ENCODE measurements at places on chromosomes 3 and 15.

DNA sequence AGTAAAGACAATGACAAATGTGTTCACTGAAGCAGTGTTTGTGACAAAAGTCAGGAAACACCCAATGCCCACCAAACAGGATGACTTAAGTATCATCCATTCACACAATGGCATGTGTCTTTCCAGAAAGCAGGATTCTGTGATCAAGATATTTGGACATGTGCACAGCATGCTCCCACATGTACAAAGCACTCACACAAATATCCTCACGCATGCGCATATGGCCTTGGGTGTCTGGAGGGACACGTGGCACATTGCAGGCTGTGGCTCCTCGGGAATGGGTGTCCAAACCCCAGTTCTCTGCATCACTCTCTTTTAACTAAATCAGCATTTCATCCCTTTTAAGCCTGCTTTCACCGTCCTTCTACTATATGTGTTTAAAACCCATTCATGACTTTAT, 130.5 kb downstream of the KLF13 start:
- no peak for DNase-seq

DNA sequence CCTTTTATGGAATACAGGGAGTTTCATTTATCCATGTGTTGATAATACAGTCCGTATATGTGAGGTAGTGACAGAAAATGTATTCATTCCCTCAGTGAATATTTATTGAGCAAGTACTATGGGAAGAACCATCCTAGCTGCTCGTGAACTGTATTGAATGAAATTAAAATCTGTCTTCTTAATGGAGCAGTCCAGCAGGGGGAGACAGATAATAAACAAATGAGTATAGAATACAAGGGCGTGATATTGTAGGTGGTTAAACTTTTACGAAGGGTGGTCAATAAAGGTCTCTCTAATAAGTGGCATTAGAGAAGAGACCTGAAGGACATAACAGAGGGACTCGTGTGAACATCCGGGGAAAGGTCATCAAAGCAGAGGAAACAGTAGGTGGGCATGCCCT, 62.7 kb upstream of the OSTN start:
- DNase-seq, result no peak

DNA sequence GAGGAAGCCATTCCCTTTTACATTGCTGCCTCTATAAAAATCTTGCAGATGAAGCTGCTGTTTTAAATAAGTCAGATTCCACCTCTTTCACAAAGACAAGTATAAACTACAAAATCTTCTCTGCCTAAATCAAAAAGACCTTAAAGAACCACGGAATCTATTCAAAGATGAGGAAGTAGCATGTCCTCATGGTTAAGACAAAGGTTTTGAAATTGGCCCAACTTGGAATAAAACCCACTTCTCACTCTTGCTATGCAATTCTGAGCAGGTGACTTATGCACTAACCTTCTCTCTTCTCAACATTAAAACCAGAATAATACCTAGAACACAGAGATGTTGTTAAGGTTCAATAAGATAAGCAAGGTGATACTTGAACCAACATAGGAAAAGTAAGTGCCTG, 97.6 kb downstream of the FOXP1 start:
- no peak for DNase-seq

DNA sequence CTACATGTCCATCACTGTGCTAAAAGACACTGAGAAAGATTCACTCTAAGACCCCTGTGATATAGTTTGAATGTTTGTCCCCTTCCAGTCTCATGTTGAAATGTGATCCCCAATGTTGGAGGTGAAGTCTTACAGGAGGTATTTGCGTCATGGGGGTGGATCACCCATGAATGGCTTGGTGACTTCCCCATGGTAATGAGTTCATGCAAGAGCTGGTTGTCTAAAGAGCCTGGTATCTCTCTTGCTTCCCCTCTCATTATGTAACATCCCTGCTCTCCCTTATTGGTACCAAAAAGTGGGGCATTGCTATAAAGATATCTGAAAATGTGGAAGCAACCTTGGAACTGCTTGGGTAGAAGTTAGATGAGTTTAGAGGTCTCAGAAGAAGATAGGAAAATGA, 32.2 kb upstream of the FAM174B start:
- no peak for DNase-seq

- DNase-seq, result no peak
Observed at GRCh38 chr3:44021651-44022594, 219.8 kb upstream of the TOPAZ1 start.

GRCh38 chr3:100184948-100185570, 70.8 kb upstream of the FILIP1L start:
- no peak for DNase-seq

GRCh38 chr3:38455639-38456430, 2.1 kb downstream of the ACVR2B start:
- no peak for DNase-seq

DNA sequence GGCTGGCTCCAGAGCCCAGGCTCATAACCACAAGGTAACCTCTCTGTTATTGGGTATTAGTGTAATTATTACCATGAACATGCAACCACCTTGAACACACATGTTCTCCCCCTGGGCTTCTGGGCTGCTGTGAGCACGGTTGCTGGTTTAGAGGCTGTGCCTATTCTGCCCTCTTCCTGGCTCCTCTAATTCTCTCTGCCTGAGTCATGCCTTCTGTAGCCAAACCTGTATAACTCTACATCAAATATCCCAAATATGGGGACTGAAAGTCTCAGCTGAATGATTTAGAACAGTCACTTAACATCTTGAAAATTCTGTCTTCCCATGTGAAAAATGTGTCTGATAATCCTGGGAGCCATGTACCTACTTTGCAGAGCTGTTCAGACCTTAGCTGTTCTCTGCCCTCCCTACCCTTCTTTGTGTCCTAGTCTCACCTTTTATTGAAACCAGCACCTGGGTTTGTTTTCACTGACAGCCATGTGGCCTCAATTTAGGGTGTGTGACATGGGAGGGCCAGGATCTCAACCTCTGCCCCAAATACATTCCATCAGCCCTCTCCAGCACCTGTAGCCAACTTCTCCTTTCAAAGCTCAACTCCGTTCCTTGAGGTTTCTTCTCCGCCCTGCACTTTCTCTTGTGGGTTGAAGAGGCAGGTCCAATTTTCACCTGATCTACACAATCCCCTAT, 60.7 kb downstream of the PDZRN3 start:
- no peak for DNase-seq

GRCh38 chr3:77362936-77363335, 323.0 kb downstream of the ROBO2 start:
- no peak for DNase-seq

- no peak for DNase-seq
Observed at GRCh38 chr3:177358977-177359592, 161.8 kb upstream of the TBL1XR1 start.

- DNase-seq, result no peak
Observed at GRCh38 chr3:4523710-4524698, 30.9 kb downstream of the ITPR1 start.

Data from GM12892 (cell line).